ENCODE measurements at places on chromosomes 7 and 10.

- peak; percentile 9 for DNase-seq
These were observed 174.9 kb downstream of the CACNA2D1 start for GRCh38 chr7:82268632-82269031.

GRCh38 chr7:150337659-150338081 lies 3.8 kb downstream of the RARRES2 start:
- no peak for DNase-seq

- DNase-seq = no peak
These were observed 689.0 kb upstream of the COBL start for GRCh38 chr7:52005613-52006012.

DNA sequence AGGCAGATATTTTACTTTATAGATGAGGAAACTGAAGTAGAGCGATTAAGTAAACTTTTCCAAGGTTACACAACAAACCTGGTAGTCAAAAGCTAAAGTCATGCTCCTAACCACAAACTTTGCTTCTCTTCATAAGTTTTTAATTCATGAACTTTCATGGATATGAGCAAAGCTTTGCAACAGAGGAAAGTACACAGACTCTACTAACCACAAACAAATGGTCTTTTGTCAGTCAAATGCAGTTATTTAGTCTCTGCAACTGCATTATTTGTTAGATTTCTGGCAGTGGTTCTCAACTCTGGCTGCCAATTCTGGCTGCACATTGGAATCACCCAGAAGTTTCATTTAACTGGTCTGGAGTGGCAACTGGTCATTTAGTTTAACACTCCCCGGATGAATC lies 140.6 kb upstream of the TMEM168 start:
- peak; percentile 35 for DNase-seq

DNA sequence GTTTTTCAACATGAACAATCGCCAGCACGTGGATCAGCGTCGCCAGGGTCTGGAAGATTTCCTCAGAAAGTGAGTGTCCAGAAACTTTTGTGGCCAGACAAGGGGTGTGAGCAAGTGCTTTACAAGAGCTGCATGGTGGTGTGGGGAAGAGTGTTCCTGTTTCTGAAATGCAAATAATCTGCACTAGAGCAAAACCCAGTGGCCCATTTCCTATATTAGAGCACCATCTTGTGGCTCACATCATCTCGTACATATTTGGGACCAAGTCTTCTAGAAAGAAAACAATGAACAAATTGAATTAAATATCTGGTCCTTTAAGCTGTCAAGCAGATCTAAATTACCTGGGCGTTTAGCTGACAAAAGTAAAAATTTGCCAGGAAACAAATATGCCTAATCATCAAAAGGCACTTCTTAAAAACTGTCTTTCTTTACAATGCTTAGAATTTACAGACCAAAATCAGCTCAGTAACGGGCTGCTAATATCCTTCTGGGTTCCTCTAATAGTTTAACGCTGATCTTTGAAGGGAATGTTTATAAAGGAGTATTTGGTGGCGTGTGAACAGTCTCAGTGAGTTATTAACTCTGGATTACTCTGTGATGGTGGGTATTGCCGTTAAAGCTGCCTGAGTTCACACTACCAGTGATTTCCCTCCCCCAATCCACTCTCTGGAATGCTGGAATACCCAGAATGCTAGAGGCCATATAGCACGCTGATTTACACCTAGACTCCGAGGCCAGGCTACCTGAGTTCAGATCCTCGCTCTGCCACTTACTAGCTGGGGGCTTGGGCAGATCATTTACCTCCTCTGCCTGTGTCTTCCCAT lies 73.6 kb downstream of the SNX10 start:
- DNase-seq = peak; percentile 71

DNA sequence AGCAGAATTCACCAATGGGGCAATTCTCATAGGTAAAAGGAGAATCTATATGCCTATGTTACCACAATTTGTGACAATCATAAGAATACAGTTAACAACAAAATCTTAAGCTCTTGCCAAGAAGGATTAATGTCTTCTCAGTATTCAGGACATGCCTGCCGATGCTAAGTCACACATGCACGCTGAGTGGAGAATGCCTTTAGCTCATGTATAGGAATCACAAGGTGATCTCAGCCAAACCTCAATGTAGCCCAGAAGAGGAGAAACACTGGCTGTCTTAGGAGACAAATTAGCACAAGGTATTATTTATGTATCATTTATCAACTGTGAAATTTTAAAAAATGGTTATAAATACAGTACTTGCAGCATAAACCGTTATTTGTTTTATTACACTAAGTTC lies 2.7 kb downstream of the HTR7 start:
- DNase-seq = no peak

- no peak for DNase-seq
These were observed 48.0 kb upstream of the SP8 start for GRCh38 chr7:20834656-20835055.

GRCh38 chr7:158828133-158829020 lies 932 bp downstream of the ESYT2 start:
- no peak for DNase-seq

DNA sequence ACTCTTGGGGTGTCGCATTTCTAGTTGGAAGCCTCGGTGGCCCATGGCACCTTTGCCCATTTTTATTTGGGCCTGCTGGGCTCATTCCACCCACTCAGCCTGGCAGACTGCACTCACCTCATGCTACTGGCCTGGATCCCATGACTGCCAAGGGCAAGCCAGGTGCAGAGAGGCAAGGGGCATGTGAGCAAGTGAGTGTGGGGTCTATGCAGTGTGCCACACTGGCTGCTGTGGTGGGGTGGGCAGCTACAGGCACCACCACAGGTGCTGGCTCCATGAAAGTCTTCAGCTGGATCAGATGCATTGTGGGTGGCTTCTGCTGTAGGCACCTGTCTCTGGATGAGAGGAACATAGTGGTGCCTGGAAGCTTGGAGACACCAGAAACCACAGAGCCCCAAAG lies 220.8 kb downstream of the POLR1F start:
- no peak for DNase-seq

DNA sequence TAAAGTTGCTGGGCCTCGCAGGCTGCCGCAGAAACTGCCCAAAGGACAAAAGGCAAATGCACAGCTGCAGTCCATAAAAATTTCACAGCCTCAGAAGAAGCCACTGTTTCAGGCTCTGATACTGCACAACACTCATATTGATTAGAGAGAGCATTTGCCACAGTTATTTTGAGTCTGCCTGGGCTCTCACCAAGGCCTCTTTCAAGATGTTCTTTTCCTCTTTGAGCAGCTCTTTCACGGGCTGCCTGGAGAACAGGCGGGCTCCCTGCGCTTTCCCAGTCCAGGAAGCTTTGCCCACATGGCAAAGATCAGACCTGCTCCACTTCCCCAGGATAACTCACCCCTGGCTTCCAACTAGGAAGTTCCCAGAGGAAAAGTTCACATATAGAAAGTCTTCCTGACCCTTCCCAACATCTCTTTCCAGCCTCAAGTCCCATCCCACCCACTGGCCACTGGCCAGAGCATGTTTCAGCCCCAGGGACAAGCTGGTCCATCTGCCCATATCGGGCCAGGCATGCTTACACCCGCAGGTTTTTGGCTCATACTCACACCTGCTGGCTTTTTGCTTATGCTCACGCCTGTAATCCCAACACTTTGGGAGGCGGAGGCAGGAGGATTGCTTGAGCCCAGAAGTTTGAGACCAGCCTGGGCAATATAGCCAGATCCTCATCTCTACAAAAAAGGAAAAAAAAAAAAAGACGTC lies 3.3 kb downstream of the SLIT1 start:
- no peak for DNase-seq

- peak; percentile 43 for DNase-seq
These were observed 165.5 kb upstream of the SMIM30 start for GRCh38 chr7:113283861-113284260.

DNA sequence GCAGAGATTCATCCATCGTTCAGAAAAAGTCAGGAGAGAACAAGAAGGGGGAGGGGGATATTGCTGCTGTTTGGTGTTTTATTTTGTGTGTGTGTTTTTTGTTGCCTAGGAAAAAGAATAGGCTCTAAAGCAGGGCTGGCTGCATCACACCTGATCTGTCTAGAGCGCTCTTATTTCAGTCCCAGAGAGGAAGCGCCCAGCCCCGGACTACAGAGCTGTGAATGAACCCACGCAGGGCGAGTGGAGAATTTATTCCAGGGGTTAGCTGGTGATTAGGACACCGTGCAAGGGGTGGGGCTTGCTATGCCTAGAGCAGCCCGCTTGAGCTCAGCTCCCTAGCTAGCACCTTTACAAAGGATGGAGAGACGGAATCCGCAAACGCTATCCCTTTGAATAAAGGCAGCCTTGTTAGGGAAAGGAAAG lies 621 bp upstream of the FAM13C start:
- DNase-seq = peak; percentile 13

GRCh38 chr7:107920048-107920772 lies 29.2 kb downstream of the DLD start:
- no peak for DNase-seq

DNA sequence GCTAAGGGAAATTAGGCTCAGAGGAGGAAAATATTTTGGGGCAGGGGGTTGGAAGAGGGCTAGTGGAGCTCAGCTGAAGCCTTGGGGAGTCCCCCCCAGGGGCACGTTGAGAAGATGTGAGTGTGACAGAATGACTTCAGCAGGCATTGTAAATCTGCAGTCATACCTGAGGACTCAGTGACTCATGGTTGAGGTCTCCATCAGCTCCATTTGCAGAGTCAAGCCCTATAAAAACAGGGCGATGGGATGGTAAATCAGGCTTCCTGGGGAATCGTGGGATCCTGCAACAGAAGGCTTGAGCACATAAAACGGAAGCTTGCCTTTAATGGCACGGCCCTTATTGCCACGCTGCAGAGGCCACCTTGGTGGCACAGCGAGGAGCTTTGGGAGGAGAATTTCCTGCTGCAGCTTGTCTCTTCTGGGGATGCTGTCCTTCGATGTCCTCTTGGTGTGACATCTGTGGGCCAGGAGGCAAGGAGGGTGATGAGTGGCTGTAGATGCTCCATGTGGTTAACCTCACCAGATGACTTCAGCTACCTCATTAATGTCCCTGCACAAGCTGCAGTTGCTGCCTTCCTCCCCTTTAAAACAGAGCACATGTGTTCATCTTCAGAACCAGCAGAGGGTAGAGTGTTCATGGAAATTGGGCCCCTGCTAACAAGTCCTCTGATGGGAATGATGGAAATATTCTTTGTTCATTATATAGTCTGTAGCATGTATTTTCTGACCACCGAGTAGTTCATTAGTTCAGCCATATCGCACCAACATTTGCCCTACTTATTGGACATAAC lies 285.9 kb downstream of the LRMDA start:
- peak; percentile 36 for DNase-seq

DNA sequence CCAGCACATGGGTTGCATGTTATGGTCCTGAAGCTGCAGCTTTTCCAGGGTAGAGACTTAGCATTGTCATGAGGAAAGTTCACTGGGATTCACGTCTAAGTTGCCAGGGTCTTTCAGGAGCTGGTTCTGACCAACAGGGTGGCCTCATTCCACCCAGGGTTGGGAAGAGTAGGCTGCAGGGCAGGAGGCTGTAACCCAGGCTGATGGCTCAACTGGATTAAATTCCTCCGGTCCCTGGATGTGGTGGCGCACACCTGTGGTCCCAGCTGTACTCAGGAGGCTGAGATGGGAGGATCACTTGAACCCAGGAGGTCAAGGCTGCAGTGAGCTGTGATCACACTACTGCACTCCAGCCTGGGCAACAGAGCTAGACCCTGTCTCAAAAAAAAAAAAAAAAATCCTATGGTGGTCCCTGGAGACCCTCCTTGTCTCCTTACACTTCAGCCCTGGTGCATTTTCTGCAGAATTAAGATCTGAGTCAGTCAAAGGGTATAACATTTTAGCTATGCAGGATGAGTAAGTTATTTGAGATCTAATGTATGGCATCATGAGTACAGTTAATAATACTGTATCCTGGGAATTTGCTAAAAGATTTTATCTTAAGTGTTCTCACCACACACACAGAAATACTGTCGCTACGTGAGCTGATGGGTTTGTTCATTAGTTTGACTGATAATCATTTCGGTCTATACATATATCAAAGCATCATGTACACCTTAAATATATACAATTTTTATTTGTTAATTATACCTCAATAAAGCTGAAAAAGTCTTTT lies 44.0 kb downstream of the ASB13 start:
- DNase-seq = peak; percentile 80

GRCh38 chr7:94509264-94509886 lies at the start of gene CASD1:
Gene CASD1 (plus strand): TSS chr7:94509809. CDS start chr7:94510085, 276 bp downstream.
- DNase-seq = peak; percentile 53

DNA sequence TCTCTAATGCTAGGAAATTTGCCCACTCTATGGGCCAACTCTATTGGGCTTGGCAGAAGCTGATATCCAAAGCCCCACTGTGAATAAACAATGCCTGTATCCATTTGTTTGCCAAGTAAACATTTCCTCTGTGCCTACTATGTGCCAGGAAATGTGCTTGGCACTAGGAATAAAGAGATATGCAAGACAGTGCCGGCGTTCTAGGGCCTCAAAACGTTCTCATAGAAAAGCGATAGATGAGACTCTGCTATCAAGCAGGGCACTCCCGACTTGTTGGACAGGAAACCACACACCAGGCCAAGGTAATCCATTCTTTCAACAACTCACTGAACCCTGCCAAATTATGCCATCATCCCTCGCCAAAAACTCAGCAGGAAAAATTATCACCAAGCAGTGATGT lies 196.7 kb downstream of the IPMK start:
- DNase-seq = no peak

- peak; percentile 47 for DNase-seq
These were observed 130.8 kb downstream of the ITGA8 start for GRCh38 chr10:15588635-15589508.

- no peak for DNase-seq
These were observed 17.7 kb downstream of the CHST3 start for GRCh38 chr10:71981876-71982230.

DNA sequence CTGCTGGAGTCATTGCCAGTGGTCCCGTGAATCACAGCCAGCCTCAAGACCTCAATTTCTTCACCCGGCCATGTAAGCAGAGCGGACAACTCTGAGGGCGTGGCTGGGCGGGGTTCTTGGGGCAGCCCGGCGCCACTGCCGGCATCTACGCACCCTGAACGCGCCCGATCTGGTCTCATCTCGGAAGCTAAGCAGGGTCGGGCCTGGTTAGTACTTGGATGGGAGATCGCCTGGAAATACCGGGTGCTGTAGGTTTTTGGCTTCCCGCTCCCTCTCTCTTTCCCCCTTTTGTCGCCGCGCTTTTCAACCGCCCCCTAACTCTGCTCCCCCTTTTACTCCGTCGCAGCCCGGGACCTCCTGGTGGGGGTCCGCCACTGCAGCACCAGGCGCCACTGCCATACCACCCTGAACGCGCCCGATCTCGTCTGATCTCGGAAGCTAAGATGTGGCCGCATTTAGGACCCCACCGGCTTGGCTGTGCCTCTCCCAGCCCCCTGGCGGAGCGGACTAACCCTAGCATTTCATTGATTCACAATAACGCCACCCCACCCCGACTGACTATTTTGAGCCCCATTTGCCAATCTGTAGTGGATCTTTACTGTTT lies 25.3 kb downstream of the GARIN1A start:
- peak; percentile 61 for DNase-seq

Data from fibroblast of skin of scalp (primary cell).